ENCODE measurements at places on chromosomes 6 and 20.

- no peak for DNase-seq
These were observed 108.9 kb upstream of the EMILIN3 start for GRCh38 chr20:41475503-41475902.

DNA sequence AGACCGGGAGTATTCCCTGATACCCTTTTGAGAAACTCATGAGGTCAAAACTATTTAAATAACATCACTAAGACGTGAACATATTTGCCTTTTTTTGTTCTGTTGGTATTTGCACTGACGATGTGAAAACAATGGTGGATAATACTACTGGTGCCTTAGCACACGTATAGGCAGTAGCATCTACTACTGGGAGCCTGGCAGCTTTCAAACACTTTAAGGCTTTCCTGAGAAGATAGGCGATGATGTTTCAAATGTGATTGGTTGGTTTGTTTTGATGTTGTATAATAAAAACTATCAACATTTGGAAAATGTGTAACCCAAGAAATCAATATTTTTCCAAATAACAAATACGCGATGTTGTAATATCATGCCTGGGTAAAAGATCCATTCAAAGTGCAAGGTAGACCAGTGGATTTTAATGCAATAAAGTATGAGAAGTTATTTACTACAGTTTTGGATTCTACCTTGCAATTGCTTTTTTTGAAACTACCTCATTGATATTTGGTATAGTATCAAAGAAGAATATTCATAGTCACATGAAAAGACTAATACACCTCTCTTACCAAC lies 166.2 kb downstream of the FRK start:
- no peak for DNase-seq

DNA sequence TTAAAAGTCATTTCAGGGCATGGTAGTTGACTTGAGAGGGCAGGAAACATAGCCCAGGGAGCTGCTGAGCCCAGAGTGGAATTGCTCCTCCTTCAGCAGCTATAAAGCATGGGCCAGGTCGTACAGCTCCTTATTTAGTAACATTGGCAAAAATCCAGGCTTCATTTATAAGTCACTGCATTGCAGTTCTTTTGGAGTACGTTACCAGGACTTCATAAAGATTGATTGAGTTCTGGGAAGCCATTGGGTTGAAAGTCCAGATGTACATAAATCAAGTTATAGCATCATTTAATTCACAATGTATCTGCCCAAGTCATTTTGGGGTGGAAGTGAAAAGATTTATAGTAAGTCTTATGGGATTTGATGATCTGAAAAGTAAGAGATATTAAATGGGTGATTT lies 53.0 kb upstream of the ANKEF1 start:
- DNase-seq: no peak

- no peak for DNase-seq
These were observed 6.6 kb downstream of the KLHL31 start for GRCh38 chr6:53658992-53659391.

Data from left renal pelvis (tissue), 4 donors.